ENCODE measurements at places on chromosomes 7 and 10. TPM values are rescaled to one million over a fixed set of nuclear protein-coding genes. Genes with fewer than 3 reads are reported as not detected.

The TRIM73 gene
- total RNA-seq: 2.4 TPM

GRCh38 chr10:124739119-124739921 is 4.9 kb downstream of the FAM53B start:
- no peak overlapping the region for H3K4me3 ChIP-seq
- no peak for DNase-seq
- no peaks in the 10 kb centered on the region for H3K27me3 ChIP-seq
- H3K36me3 ChIP-seq: no peaks in the 10 kb centered on the region
- peak overlapping the region; percentile 88 for H3K27ac ChIP-seq

DNA sequence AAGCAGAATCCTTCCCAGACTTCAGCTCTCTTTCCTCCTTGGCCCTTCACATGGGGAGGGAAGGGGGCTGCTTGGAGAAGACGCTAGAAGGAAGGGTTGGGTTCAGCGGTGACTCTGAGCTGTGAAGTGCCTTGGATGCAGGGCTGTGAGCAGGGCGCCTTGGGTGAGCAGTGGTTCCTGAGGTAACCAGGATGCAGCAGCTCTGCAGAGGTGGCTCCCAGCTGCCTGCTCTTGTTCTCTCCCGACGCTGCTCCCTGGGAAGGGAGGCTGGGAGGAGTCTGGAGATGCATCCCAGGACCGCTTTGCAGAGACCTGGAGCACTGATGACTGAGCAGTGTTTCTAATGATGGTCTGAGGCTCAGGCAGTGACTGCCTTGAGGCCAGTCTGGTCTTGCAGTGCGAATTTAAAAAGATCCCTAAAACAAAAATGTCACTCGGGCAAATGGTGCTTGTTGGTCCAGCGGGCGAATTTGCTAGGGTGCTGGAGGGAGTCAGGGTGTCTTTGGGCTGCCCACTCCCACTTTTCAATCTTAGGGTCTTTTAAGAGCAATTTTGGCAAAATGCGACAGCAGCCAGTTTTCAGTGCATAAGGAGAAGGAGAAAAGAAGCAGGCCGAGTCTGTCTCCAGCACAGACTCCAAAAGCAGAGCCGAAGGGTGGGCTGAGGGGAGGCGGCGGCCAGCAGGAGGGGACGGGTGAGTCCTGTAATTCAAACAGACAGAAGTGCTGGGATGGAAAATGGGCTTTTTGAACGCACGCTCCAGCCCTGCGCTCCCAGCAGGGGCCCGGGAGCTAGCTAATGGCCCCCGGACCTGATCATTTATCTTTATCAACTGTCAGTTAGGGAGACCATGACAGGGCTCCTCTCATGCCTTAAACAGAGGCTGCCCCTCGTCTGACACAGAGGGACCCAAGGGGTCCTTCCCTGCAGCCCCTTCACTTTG is 191.2 kb upstream of the SHH start:
- no peak for DNase-seq
- H3K27me3 ChIP-seq: no peaks in the 10 kb centered on the region
- H3K4me1 ChIP-seq: no peaks in the 10 kb centered on the region
- no peaks in the 10 kb centered on the region for H3K36me3 ChIP-seq
- no peak overlapping the region for H3K4me3 ChIP-seq
- H3K27ac ChIP-seq: no peak overlapping the region

DNA sequence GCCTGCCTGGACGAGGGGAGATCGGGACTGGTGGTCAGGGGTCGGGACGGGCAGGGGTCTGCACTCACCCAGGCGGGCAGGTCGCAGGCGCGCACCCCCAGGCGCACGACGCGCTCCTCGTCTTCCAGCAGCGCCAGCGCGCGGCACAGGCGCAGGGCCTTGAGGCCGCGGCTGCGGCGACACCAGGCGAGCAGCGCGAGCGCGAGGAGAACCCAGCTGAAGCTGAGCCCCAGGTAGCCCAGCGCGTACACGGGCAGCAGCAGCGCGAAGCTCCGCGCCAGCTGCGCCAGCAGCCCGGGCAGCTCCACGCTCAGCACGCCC is 328 bp downstream of the ESYT2 start:
- peaks cover 5% of the 10 kb centered on the region for H3K4me1 ChIP-seq
- H3K4me3 ChIP-seq: peak overlapping the region; percentile 83
- H3K27me3 ChIP-seq: no peaks in the 10 kb centered on the region
- DNase-seq: peak; percentile 67
- peak overlapping the region; percentile 89 for H3K27ac ChIP-seq

DNA sequence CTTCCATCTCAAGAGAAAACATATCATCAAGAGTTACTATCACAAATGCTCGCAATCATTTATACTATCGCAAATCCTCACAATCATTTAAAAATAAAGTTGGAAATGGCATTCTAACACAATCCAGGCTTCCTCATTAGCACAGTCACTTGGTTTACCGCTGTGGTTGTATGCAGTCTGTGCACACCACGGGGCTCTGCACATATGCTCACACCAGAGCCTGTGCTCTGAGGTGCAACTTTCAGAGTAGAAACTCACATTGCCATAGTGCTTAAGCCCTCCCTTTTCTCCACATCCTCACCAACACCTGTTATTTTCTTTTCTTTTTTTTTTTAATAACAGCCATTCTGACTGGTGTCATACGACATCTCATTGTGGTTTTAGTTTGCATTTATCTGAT is 235.6 kb upstream of the KLF6 start:
- no peaks in the 10 kb centered on the region for H3K36me3 ChIP-seq
- H3K4me1 ChIP-seq: no peaks in the 10 kb centered on the region
- no peaks in the 10 kb centered on the region for H3K27me3 ChIP-seq
- DNase-seq: no peak
- no peak overlapping the region for H3K27ac ChIP-seq

- no peaks in the 10 kb centered on the region for H3K36me3 ChIP-seq
- DNase-seq: no peak
- no peak overlapping the region for H3K27ac ChIP-seq
- H3K27me3 ChIP-seq: no peaks in the 10 kb centered on the region
- no peak overlapping the region for H3K4me3 ChIP-seq
These were observed 26.1 kb upstream of the ZNF365 start for GRCh38 chr10:62348029-62348428.

Data from uterus (tissue), 4 donors.